ENCODE measurements at places on chromosomes 11 and 22.
A peak's percentile ranks its signal among the peaks of the same experiment; 100 is the strongest.

DNA sequence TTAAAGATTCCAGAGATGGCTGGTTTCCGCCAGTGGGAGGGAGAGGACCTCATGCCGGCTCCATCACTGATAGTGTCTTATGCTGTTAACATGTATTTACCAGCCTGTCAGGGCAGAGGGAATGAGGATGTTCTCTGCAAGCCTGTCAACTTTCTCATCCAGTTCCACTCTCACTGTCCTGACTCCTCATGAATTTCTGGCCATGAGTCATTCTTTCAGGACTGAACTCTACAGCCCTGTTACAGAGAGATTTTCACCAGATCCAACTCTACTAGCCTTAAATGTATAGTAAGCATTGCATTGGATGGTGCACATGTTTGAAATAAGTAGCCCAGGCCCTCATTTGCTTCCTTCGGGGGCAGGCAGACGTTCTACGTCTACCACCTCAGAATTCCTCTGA, 387.7 kb downstream of the TMEM135 start:
- DNase-seq: no peak
- no peaks in the 10 kb centered on the region for H3K36me3 ChIP-seq
- H3K4me1 ChIP-seq: peaks cover 5% of the 10 kb centered on the region
- H3K27ac ChIP-seq: no peak overlapping the region
- no peaks in the 10 kb centered on the region for H3K27me3 ChIP-seq
- no peak overlapping the region for H3K4me3 ChIP-seq

GRCh38 chr11:116813170-116813569, 9.9 kb downstream of the APOA4 start:
- no peak overlapping the region for H3K4me3 ChIP-seq
- no peak for DNase-seq
- no peaks in the 10 kb centered on the region for H3K36me3 ChIP-seq
- no peak overlapping the region for H3K27ac ChIP-seq
- H3K27me3 ChIP-seq: no peaks in the 10 kb centered on the region
- no peaks in the 10 kb centered on the region for H3K4me1 ChIP-seq

DNA sequence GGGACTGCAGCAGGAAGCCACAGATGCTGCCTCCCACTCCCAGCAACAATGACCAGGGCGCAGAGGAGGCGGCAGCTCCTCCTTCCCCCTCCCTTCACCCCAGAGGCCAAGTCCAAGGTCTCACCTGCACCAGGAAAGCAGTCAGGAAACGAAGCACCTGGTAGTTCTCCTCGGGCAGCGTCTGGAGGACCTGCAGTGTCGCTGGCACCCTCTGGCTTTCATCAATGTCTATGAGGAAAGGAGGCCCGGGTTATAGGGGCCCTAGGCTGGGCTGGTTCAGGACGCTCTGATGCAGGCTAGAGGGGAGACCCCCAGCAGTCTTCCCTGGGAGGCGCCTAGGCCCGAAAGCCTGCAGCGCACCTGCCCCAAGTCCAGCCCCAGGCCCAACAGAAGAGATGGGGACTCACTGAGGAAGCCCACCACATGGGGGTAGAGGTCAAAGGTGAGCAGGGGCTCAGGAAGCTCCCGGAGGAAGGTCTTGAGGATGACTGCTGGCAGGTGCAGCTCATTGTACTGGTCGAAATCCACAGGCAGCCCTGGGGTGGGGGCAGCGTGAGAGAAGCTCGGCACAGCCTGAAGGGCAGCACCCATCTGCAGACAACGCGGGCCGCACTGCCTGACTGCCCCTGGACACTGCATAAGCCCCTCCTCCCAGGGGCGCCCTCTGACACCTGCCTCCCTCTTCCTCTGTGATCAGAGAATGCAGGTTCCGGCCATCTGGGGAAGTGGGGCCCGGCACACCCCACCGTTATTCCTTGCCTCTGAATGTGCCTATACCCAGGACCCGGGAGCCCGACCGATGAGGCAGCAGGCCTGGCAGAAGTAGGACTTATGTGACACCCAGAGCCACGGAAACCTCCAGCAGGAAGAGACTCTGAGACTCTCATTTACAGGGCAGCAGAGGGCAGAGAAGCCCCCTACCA, 20.9 kb downstream of the ARHGAP1 start:
- no peaks in the 10 kb centered on the region for H3K27me3 ChIP-seq
- H3K4me3 ChIP-seq: no peak overlapping the region
- peaks cover 9% of the 10 kb centered on the region for H3K36me3 ChIP-seq
- no peak overlapping the region for H3K27ac ChIP-seq
- H3K4me1 ChIP-seq: no peaks in the 10 kb centered on the region

GRCh38 chr11:120746836-120747609, 235.5 kb downstream of the GRIK4 start:
- H3K36me3 ChIP-seq: no peaks in the 10 kb centered on the region
- 0 out of 2 replicates have a peak, but pooled peaks cover 2% of the 10 kb centered on the region for H3K4me1 ChIP-seq
- no peak for DNase-seq

GRCh38 chr11:40974186-40974795, 485.2 kb downstream of the LRRC4C start:
- DNase-seq: no peak
- no peak overlapping the region for H3K4me3 ChIP-seq
- H3K36me3 ChIP-seq: peaks cover 7% of the 10 kb centered on the region
- no peak overlapping the region for H3K27ac ChIP-seq

DNA sequence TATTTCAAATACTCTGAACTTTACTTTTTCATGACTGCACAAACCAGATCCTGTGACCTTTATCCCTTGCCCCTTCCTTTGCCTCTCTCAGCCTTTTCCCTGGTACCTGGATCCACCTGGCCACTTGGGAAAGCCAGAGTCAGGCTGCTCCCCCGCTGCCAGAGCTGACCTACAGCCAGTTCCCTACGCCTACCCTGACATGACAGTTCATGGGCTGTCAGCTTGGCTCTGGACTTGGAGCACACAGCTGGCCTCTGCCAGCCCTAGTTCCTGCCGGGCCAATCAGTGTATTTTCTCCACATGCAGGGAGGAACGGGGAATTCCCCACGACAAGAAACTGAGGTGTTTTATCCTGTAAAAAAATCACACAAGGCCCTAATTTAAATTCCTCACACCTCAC, 382.6 kb downstream of the INSC start:
- no peak overlapping the region for H3K27ac ChIP-seq
- no peaks in the 10 kb centered on the region for H3K36me3 ChIP-seq
- H3K27me3 ChIP-seq: no peaks in the 10 kb centered on the region
- H3K4me3 ChIP-seq: no peak overlapping the region
- no peaks in the 10 kb centered on the region for H3K4me1 ChIP-seq

DNA sequence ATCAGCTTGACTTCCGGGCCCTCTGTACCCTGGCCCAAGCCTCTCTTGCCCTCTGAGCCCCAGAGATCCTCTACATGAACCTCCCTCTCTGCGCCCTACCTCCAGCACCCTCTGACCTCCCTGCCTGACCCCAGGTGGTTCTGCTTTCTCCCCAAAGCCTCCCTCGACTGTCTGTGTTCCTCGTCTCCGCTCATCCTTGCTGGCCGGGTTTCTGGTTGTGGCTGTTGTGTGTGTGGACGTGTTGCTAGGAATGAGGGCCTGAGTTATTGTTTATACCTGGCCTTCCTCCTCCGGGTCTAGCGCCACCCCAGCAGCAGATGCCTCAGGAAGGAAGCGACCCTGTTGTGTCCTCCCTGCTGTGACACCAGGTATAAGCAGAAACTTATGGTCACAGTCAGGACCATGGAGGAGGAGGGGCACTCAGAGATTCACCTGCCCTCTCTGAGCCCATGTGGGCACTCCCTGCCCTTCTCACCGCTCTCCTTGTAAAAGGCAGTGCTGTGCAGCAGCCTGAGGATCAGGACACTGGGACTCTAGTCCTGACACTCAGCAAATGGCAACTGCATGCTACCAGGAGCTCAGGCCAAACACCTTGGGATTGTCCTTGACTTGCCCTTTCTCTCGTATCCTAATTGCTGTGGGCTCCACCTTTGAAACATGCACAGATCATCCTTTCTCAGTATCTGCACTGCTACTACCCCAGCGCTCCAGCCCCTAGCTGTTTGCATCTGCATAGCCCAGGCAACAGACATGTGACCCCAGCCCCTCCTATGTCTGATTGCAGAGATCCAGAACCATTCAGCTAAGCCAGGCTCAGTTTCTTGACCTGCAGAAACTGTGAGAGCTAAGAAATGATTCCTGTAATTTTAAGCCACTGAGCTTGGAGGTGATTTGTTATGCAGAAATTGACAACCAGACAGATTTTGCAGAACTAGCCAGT, 140.1 kb downstream of the ST3GAL4 start:
- no peak overlapping the region for H3K27ac ChIP-seq
- H3K4me3 ChIP-seq: no peak overlapping the region
- no peak for DNase-seq
- no peaks in the 10 kb centered on the region for H3K36me3 ChIP-seq

DNA sequence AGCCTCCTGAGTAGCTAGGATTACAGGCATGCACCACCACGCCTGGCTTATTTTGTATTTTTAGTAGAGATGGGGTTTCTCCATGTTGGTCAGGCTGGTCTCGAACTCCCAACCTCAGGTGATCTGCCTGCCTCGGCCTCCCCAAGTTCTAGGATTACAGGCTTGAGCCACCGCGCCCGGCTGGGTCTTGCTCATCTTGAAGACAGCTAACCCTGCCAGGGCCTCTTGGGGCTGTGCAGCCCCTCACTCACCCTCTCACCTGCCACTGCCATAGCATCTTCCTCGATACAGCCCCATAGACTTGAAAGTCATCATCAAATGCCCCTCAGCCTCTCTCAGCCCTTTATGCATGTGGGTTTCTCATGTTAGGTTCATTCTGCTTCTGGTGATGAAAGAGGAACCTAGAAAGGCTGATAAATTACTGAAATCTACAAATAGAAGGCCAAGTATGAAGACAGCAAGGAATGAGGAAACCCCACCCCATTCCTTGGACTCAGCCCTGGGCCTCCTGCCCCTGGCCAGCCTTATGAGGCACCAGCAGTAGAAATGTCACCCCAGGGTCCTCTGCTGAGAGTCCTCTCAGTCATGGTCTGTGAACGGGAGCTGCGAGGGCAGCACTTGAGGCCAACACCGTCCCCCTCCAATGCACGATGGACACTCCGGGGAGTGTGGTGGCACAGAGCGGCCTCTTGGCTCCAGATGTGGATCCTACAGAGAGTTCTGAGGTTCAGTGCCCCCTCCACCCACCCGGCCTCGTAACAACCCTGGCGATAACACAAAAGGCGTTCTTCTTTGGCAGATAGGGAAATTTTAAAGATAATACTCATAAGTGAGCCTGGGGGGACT, 24.8 kb downstream of the SCGB1A1 start:
- no peaks in the 10 kb centered on the region for H3K4me1 ChIP-seq
- no peak overlapping the region for H3K27ac ChIP-seq
- H3K36me3 ChIP-seq: no peaks in the 10 kb centered on the region
- no peak overlapping the region for H3K4me3 ChIP-seq
- H3K27me3 ChIP-seq: no peaks in the 10 kb centered on the region

DNA sequence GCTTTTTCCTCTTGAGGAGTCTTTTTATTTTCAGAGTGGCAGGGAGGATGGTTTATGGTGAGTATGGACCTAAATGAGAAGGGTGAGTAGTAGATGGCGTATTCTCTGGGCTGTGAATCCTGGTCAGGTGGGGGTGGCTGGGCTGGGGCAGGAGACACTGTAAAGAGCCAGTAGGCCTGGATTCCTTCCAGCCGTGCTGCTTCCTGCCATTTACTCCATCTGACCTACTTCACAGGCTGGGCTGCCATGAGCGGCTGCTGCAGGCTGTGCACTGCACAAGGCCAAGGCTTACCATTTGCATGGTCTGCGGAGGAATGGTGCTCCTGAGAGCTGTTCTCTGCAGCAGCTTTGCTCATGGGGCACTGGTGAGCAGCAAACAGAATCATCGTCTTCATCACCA, 297.6 kb downstream of the KIRREL3 start:
- no peaks in the 10 kb centered on the region for H3K36me3 ChIP-seq
- H3K4me1 ChIP-seq: peaks cover 2% of the 10 kb centered on the region
- no peak for DNase-seq
- H3K27ac ChIP-seq: no peak overlapping the region
- H3K4me3 ChIP-seq: no peak overlapping the region
- no peaks in the 10 kb centered on the region for H3K27me3 ChIP-seq

GRCh38 chr22:24432059-24432853, 4.9 kb downstream of the ADORA2A start:
- 0 out of 2 replicates have a peak, but pooled peaks cover 5% of the 10 kb centered on the region for H3K4me1 ChIP-seq
- no peak for DNase-seq
- no peak overlapping the region for H3K4me3 ChIP-seq
- H3K36me3 ChIP-seq: no peaks in the 10 kb centered on the region
- no peaks in the 10 kb centered on the region for H3K27me3 ChIP-seq

DNA sequence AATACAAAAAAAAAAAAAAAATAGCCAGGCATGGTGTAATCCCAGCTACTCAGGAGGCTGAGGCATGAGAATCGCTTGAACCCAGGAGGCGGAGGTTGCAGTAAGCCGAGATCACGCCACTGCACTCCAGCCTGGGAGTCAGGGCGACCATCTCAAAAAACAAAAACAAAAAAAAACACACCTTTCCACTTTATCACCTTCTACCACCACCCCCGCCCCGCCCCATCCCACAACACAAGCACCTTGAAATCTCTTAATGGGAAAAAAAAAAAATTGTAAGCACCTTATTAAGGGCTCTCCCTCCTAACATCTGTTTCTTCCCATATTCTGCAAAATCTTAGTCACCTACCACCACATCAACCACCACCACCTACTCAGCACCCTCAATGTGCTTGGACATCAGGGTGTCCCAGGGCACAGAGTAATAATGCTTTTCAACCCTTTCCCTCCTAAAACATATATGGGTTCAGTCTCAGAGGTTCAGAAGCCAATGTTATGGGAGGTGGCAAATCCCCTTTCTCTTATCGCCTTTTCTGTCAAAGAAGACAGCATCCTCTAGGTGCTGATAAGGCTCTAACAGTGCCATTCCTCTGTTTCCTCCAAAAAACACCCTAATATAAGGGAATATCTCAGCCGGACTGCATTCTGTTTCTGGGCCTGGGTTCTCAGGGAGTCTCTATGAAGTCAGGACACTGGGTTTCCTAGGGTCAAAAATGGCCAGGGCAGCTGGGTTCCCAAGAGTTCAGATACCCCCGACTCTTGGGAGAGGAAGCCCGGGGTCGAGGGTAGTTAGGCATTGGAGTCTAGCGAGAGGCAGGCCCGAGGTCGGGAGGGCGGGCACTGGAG, 718 bp downstream of the INTS5 start:
- no peak for DNase-seq
- no peak overlapping the region for H3K27ac ChIP-seq
- peak overlapping the region; percentile 94 for H3K4me3 ChIP-seq
- no peaks in the 10 kb centered on the region for H3K4me1 ChIP-seq
- H3K27me3 ChIP-seq: no peaks in the 10 kb centered on the region

Measured in H9 (cell line).